Central memory CD8-positive, alpha-beta T cell (primary cell): ENCODE measurements at places on chromosomes 12 and 14.

- no peak for DNase-seq
Observed at GRCh38 chr12:64173456-64173855, 48.6 kb downstream of the KICS2 start.

DNA sequence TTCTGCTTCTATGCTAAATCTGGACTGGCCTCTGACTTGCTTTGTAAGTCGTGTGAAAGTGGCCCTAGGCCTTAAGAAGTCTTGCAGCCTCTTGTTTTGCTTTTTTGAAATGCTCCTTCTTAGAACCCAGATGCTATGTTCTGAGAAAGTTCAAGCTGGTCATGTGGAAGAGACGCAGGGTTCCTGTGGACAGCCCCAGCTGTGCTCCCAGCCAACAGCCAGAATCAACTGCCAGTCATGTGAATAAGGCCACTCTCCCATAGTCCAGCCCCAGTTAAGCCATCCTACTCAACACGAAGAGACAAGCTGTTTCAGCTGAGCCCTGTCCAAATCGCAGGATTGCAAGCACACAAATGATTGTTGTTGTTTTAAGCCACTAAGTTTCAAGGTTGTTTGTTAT is 37.3 kb upstream of the TBPL2 start:
- DNase-seq: no peak

DNA sequence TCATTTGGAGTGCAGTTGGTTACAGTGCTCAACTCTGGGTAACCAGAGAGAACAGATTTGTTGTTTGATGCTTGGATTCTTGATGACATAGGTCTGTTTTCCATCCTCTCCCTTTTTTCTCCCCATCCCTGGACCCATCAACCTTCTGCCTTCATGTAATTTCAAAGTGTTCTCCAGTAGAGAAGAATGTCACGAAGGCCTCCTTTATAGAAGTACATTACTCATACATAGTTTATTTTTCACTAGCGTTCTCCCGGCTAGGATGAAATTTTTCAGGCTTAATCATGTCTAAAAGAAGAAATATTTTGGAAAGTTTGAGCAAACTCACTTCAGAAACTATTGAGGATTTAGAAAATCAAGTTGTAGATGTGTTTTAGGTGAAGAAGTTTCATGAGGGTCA is 20.9 kb upstream of the APPL2 start:
- no peak for DNase-seq

DNA sequence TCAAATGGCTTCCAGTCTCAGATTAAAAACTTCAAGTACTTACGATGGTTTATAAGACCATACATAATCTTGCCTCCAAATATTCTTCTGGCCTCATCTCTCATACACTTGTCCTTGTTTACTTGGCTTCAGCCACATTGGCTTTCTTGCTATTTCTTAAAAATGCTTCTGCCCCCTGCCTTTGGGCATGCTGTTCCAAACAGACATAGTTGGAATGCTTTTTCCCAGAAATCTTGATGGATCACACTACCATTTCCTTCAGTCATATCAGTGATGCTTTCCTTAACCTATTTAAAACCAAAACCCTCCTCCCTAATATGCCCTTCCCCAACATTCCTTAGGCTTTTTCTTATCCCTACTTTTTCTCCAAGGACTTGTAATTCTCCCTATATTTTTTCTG is 74.4 kb upstream of the PAWR start:
- DNase-seq: no peak

GRCh38 chr12:111457577-111457976 is 51.9 kb downstream of the SH2B3 start:
- DNase-seq: no peak

DNA sequence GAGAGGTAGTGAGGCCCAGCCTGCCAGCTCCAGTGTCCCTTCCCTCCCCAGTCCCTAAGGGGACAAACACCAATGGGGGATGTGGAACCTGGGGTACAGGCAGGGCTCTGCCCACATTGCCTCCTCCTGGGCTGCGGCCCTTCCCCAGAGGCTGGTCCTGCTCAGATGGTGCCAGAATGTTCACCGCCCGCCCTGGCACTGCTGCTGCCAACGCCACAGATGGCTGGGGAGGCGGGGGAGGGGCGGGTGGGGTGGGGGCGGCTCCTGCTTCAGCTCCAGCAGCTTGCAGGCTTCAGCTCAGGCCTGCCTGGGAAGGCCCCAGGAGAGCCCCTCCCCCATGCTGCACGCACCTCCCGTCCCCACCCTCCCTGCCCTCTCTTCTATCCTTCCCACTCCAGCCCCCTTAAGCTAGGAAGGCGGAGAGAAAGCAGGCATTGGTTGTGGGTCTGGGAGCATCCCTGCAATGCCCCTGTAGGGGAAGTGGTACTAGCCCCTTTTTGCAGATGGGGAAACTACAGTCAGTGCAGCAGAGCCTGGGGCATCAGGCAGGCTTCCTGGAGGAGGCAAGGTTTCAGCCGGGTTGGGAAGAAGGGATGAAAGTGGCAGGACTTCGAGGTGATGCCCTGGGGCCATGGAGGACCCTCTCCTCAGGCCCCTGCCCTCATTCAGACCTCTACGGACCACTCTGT is 2.0 kb upstream of the BEGAIN start:
- DNase-seq: no peak

DNA sequence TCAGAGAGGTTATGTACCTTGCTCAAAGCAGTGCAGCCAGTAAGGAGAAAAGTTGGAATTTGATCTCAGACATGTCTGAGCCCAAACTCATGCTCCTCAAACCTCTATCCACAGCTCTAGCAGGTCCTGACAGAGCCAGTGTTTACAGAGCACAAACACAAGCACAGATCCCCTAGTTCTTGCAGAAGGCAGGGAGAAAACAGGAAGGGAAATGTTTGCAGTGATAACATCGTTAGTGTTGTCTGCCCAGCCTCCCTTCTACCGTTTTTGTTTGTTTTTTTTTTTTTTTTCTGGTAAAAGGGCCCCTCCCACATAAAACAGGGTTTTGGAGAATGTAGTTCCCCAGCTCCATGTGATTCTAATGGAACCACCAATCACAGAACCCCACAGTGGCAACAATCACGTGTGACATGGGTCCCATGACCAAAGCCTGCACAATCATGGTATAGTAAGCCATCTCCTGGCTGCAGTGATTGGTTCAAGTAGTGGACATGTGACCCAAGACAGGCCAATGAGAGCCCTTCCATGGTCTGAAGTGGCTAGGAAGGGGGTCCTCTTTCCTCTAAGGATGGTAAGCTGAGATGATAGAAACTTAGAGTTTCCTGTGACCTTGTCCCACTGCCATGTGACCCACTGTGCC is 513.4 kb downstream of the MED13L start:
- no peak for DNase-seq

DNA sequence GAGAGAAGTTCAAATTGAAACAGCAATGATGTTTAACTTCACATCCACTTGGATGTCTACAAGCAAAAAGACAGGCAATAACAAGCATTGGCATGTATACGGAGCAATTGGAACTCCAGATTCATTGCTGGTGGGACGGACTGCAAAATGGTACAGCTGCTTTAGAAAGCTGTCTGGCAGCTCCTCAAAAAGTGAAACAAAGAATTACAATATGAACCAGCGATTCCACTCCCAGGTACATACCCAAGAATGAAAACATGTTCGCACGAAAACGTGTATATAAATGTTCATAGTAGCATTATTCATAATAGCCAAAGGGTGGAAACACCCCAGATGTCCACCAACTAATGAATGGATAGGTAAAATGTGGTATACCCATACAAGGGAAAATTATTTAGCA is 125.7 kb downstream of the HMGA2 start:
- no peak for DNase-seq

GRCh38 chr12:113645183-113645582 is 173.5 kb upstream of the LHX5 start:
- DNase-seq: no peak

GRCh38 chr12:65742018-65743010 is 82.0 kb upstream of the HMGA2 start:
- no peak for DNase-seq

DNA sequence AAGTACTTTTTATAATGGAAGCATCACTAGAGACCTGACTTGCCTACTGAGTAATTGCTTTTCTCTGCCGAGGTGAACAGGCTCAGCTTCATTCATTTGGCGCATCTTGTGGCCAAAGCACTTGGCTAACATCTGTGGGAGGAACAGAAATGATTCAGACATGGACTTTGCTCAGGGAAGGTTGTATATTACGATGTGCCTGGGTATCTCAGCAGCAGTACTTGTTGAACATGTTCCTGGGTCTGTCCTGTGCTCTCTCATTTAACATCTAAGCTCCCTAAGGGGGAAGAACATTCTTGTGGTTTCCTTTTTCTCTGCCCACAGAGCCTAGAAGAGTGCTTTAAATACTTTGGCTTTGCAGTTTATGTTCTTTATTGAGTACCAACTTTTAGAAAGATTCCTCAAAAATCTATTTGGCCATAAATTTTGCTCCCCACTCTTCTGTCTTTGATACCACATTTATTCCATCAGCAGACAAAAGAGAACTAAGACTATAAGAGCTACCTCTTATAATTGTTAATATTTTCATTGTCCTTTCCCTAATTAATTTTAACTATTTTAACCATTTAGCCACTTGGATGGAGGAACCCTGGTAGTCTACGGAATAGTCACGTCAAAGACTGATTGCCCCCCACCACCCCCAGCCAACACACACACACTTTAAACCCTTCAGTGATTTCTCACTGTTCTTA is 101.2 kb upstream of the EGLN3 start:
- DNase-seq: no peak

- no peak for DNase-seq
Observed at GRCh38 chr14:100864960-100865681, 38.4 kb downstream of the RTL1 start.
